ENCODE measurements at places on chromosomes 3 and 15.

- H3K27ac ChIP-seq: no peak overlapping the region
- no peaks in the 10 kb centered on the region for H3K4me1 ChIP-seq
- H3K36me3 ChIP-seq: no peaks in the 10 kb centered on the region
- H3K4me3 ChIP-seq: no peak overlapping the region
- H3K27me3 ChIP-seq: peaks cover 8% of the 10 kb centered on the region
- DNase-seq: no peak
These were observed 13.6 kb upstream of the DENND6A start for GRCh38 chr3:57706462-57706861.

GRCh38 chr15:78438619-78439285 is 736 bp downstream of the IREB2 start:
- H3K4me1 ChIP-seq: peaks cover 49% of the 10 kb centered on the region
- H3K36me3 ChIP-seq: peaks cover 31% of the 10 kb centered on the region
- no peaks in the 10 kb centered on the region for H3K27me3 ChIP-seq
- peak; percentile 31 for DNase-seq
- H3K4me3 ChIP-seq: peak overlapping the region; percentile 88
- peak overlapping the region; percentile 94 for H3K27ac ChIP-seq

DNA sequence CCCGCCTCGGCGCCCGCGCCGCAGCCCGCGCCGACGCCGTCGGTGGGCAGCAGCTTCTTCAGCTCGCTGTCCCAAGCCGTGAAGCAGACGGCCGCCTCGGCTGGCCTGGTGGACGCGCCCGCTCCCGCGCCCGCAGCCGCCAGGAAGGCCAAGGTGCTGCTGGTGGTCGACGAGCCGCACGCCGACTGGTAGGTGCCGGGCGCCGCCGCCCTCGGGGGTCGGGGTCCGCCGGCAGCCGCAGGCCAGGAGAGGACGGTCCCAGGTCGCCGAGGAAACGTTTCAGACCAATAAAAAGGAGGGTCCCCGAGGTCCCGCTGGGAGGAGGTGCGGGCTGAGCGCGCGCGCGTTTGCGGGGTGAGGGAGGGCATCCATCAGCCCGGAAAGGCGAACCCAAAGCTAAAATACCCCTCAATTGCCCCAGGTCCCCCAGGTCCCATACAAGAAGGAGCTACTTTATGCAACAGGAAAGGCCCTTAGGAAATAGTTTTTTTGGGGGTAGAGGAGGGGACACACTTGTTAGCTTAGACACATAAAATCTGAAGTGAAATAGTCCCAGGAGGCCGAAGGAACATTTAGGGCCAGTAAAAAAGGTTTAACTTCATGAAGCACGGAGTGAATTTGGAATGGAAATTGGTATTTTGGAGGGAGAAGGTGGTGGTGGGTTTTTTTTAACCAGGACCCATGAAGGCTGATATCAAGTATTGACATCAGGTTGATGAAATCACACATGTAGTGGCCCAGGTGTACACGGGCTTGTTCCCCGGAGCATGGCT is 739 bp downstream of the SYN2 start:
- peaks cover 2% of the 10 kb centered on the region for H3K36me3 ChIP-seq
- H3K27ac ChIP-seq: no peak overlapping the region
- H3K4me1 ChIP-seq: no peaks in the 10 kb centered on the region
- peaks cover 66% of the 10 kb centered on the region for H3K27me3 ChIP-seq
- H3K4me3 ChIP-seq: no peak overlapping the region

- no peaks in the 10 kb centered on the region for H3K4me1 ChIP-seq
- no peak for DNase-seq
- no peaks in the 10 kb centered on the region for H3K36me3 ChIP-seq
- H3K27ac ChIP-seq: no peak overlapping the region
- H3K27me3 ChIP-seq: no peaks in the 10 kb centered on the region
These were observed 309.8 kb downstream of the OXSM start for GRCh38 chr3:26099692-26100091.

- DNase-seq: no peak
- no peak overlapping the region for H3K27ac ChIP-seq
- H3K27me3 ChIP-seq: peaks cover 11% of the 10 kb centered on the region
- H3K4me1 ChIP-seq: peaks cover 49% of the 10 kb centered on the region
- H3K4me3 ChIP-seq: no peak overlapping the region
These were observed 12.6 kb downstream of the RPLP1 start for GRCh38 chr15:69465253-69465652.

Measured in activated CD4-positive, alpha-beta T cell treated with anti-CD3 and anti-CD28 coated beads, Interleukin-2, amount 10 ng/mL, durations not matched to agents 7 days and 5 days (primary cell).